Vagina (tissue), 2 donors: ENCODE measurements at places on chromosomes 6 and 20.

- DNase-seq, result no peak
Observed at GRCh38 chr6:72793641-72794395, 172.0 kb downstream of the KCNQ5 start.

DNA sequence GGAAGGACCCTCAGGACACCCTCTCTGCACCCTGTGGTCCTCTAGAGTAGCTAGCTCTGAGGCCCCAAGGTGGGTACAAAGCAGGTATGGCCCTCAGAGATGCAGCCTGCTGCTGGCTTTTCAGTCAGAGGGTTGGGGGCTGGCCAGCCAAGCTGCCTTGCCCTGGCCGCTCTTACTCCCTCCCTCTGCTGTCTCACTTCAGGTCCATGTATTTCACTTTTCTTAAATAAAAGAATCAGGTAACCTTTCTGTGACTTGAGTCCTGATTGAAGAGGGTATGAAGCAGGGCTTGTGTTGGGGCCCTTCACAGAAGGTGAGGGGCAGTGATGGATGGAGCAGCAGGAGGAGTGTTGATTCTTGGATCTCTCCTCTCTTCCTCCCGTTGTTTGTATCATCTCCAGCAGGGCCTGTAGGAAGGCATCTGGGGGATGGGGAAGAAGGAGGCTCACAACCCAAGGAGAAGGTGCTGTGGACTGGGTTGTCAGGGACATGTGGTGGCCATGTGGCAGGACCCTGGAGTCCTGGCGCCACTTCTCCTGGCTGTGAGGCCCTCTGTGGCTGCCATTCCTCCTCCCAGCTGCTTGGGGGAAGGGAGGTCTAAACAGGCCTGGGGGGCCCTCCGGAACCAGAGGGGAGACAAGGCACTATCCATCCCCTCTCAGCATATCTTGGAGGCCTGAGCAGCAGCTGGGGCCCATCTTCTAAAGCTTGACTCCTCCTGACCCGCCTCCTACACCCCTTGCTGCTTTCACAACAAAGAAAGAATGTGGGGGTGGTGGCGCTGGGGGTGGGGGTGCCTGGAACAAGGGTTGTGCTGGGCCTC is 1.1 kb upstream of the PTK7 start:
- no peak for DNase-seq

GRCh38 chr6:77587963-77588362 is 64.9 kb upstream of the MEI4 start:
- DNase-seq, result no peak

GRCh38 chr20:47346172-47346571 is 10.3 kb downstream of the ZMYND8 start:
- no peak for DNase-seq

GRCh38 chr20:32473231-32474008 is 111.7 kb downstream of the NOL4L start:
- DNase-seq, result no peak

- no peak for DNase-seq
Observed at GRCh38 chr20:51376111-51376510, 166.4 kb downstream of the NFATC2 start.

DNA sequence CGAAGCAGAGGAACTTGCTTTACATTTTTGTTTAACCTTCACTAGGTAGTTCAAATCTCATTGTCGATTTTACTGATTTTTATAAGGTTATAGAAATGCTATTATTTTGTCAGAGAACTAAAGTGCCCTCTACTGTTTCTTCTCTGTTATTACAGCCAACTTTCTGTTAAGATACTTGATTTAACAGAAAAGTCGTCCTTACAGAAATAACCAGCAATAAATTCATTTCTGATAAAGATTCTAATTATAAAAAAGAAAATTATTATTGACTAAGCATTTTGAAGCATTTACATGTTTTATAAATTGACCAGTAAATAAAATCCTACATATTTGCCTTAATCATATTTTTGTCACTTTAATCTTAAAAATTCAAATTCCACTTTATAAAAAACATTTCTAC is 60.8 kb downstream of the OGFRL1 start:
- DNase-seq, result no peak
